ENCODE measurements at places on chromosomes 6 and 20.

DNA sequence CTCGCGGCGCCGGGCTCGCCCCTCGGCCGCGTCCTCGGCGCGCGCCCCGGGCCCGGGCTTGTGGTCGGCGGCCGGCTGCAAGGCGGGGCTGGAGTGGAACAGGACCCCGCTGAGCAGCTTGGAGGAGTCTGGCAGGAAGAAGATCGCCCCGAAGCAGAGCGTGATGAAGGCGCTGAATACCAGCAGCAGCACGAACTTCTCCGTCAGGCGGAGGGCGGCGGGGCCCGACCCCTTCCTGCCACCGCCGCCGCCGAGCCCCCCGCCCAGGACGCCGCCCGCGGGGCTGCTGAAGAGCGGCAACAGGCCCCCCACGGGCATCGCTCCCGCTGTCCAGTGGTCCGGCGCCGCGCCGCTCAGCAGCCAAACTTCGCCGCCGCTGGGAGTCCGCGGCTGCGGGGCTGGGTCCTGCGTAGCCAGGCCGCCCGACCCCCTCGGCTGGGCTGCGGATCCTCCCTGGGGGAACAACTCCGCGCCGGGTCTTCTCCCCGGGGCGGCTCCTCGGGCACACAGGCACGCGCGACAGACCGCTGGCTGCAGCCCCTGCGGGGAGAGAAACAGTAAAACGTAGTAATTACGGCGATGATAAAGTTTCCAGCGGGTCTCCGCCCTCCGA lies 707 bp downstream of the MAN1A1 start:
- DNase-seq = no peak

- no peak for DNase-seq
These were observed 705 bp downstream of the ZSCAN23 start for GRCh38 chr6:28442586-28442985.

DNA sequence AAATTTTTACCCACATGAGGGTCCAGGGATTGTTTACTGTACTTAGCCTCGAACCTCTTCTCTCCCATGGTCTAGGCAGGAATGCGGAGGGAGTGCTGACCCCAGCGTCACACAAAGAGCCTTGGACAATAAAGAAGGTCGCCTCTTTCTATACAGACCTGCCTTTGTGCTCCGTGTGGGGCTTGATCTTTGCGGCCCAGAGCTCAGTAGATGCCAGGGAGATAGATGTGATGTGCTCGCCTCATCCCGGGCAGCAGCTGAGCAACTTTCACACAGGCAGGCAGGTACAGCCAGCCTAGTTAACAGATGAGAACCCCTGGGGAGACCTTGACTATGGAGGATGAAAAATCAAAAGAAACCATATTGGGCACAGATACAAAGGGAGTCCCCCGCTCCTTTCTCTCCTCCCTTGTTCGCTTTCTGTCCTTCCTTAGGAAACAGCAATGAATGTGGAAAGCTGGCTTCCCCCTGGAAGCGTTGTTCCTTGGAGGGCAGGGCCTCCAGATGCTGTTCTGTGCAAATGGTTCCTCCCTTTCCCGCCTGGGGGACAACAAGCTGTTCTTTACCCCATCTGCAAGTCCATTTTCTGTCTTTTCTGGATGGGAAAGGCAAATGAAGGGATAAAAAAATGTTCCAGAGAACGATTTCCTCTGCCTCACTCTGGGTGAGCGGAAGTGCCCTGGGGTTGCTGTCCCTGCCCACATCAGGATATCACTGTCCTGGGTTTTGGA lies 128.3 kb downstream of the OLIG3 start:
- no peak for DNase-seq

DNA sequence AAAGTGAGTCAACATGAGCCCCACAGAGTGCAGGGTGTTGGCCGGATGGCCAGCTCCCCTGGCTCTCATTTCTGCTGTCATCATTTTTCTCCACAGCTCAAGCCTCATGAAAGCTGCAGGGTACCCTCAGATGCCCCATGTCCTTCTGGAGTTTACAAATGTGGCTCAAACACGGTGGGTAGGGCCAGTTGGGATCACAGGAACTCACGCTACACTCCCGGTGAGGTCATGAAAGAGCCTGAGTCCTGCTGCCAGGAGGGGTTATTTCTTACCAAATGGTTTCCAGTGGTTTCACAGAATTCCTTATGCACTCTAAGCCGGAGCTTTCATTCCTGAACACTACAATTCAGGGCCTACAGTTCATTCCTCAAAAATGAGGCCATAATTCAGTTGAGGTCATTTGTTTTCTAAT lies 78.7 kb downstream of the TMEM170B start:
- no peak for DNase-seq

DNA sequence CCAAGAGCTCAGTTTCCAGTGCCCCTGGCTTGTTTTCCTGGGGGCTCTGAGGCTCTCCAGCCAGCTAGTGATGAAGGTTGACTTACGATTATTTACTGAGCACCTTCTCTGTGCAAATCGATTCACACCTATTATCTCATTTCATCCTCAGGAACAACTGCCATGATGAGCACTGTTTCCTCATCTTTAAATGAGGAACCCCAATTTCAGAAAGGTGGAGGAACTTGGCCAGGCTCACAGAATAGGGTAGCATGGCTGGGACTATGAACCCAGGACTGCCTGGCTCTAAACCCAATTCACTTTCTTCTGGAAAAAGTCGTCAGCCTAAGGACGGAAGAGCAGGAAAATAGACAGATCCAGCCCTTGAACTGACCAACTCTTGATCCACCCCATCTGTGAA lies 3.5 kb upstream of the BPI start:
- no peak for DNase-seq

DNA sequence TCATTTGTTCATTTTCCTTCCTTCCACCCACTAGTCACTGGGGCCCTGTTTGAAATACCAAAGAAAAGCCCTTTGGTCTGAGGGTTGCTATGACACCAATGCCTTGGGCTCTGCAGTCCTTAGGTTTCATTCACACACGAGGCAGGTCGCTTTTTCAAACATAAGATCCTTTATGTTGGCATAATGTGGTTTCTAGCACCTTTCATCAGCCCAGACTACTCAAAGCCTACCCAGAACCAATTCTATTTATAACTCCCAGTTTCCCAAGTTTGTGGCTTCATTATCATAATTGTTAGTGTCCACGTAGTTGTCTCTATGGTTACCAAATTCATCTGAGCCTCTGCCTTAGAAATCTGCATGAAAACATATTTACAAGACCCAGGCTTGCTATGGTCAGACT lies 6.6 kb upstream of the TP53RK start:
- DNase-seq = no peak

GRCh38 chr6:9192405-9192909 lies 757.1 kb upstream of the SLC35B3 start:
- DNase-seq = no peak

DNA sequence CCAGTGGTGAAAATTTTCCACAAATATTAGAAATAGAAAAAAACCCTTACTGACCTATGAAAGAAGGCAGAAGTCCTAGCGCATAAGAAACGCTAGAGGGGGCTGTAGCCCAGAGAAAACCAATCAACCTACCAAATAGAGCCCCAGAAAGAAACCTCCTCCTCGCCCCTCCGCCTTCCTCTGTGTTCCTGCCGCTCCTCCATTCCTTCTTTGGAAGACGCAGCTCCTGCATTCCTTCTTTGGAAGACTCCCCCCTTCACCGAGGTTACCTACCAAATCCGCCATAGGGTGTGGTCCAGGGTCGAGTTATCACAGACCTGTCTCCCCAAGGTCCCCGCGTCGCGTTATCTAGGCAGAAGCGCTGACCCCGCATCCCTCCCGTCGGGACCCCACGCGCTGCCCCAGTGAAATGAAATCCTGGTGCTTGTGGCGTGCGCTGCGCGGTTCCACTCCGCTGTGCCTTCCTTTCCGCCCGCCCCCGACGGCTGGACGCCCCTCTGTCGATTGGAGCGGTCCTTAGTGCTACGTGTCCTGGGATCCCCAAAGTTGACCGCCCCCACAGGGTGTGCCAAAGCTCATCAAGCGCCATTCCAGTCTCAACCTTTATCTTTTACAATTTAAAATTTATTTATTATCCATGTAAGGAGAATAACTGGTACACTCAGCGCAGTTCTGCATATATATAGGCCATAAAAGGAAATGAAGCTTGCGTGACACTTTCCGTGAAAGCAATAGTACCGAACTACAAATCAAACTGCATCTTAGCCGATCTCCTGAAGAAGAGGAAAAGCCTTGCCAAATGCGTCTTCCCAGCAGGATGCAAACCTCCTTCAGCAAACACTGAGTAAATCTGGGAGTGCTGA lies 13.0 kb downstream of the RPP21 start:
- peak; percentile 18 for DNase-seq

- DNase-seq = no peak
These were observed 143.7 kb downstream of the KLHL32 start for GRCh38 chr6:97068211-97068610.

- peak; percentile 45 for DNase-seq
These were observed 208.8 kb downstream of the ARHGAP18 start for GRCh38 chr6:129500958-129501739.

- DNase-seq = no peak
These were observed 185.8 kb upstream of the MAN1A1 start for GRCh38 chr6:119535332-119535731.

GRCh38 chr20:16699293-16699692 lies 30.5 kb upstream of the SNRPB2 start:
- DNase-seq = no peak

DNA sequence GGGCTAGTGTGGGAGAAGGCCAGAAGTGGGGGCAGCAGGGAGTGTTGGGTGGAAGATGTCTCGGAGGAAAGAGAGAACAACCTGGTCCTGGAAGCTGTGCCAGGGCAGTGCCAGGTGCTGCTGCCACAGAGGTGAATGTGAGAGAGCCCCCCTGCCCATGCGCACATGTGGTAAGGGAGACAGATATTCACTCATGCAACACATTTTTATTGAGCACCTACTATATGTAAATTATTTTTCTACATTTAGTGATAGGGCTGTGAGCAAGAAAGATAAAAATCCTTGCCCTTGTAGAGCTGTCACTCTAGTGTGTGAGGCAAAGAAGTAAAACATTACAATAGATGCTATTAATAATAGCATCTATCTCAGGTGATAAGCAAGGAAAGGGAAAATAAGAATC lies 471 bp downstream of the CLPSL1 start:
- DNase-seq = no peak

All from GDM1 (cell line).